ENCODE measurements at places on chromosomes 2 and 18.

DNA sequence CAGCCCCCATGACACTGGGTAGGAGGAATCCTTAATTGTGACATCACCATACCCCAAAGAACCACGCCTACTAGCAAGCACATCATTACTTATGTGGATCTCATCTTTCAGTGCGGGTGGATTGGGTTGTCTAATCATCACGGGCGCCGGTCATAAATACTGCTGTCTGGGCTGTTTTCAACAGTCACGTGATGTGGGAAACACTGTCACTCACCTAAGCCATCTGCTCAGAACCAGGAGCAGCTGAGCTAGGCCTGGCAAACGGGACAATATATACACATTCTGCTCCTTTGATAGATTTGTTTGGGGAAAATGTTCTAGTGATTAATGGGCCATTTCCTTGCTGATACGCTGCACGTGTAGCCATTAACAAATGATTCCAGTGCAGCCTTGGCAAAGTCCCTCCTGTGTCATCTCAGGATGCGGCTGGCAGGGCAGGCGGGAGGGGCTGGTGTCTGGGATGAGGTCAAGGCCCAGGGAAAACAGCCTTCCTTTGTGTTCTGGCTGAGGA is 145.9 kb upstream of the COPS8 start:
- DNase-seq = no peak

DNA sequence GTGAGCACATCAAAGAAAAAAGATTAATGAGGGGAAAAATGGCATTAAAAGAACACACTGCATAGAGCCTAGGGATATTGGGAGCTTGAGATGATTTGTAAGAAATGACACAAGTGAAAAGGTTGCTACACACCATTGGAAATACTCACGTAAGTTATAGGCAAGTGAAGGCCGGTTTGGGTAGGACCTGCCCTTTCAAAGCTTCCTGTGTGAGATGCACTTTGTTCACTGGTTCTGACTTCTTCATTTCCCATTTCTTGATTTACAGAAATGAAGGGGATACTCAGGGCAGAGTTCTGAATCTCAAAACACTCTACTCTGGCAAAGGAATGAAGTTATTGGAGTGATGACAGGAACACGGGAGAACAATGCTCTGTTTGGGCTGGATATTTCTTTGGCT is at the start of gene IL18RAP:
IL18RAP (plus strand) TSS at position 251 of the 400 bp plus-strand sequence; CDS start at position 369, 118 bp downstream.
- DNase-seq = no peak

DNA sequence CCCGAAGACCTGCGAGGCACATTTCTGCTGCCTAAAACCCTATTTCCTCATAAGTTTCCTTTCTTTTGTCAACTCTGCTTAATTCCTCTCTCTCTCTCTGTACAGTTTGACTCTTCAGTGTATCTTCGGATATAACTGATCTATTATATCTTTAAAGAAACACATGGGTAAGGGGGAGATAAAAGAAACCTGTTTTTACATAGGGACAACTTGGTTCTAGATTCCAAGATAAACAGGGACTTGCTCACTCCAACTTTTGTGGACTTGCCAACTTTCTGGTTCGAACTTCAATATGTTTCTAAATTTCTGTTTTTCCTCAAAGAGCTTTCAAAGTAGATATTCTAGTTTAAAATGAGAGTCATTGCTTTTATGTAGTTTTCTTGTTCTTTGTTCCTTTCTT is 182.7 kb upstream of the EPC2 start:
- DNase-seq = no peak

- DNase-seq = no peak
Observed at GRCh38 chr2:189570570-189571031, 10.0 kb downstream of the SLC40A1 start.

- DNase-seq = no peak
Observed at GRCh38 chr2:171391532-171391931, 42.3 kb downstream of the METTL8 start.

DNA sequence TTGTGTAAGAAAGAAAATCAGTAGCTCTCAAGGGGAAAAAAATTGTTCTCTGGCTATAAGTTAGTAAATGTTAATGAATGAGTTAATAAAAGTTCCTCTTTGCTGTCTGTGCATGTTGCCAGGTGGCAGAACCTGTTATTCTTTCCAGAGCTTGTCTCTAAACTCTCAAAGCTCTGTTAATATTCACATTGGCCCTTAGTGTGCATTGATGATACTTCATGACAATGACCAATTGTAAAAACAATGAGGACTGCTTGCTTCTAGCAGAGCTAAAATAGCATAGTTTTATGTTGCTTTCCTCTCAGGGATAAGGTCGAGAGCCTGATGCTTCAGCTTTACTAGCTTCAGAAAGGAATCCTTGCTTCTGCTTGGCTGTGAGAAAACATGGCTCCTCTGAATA is 91.5 kb downstream of the RAD51AP2 start:
- DNase-seq = no peak

DNA sequence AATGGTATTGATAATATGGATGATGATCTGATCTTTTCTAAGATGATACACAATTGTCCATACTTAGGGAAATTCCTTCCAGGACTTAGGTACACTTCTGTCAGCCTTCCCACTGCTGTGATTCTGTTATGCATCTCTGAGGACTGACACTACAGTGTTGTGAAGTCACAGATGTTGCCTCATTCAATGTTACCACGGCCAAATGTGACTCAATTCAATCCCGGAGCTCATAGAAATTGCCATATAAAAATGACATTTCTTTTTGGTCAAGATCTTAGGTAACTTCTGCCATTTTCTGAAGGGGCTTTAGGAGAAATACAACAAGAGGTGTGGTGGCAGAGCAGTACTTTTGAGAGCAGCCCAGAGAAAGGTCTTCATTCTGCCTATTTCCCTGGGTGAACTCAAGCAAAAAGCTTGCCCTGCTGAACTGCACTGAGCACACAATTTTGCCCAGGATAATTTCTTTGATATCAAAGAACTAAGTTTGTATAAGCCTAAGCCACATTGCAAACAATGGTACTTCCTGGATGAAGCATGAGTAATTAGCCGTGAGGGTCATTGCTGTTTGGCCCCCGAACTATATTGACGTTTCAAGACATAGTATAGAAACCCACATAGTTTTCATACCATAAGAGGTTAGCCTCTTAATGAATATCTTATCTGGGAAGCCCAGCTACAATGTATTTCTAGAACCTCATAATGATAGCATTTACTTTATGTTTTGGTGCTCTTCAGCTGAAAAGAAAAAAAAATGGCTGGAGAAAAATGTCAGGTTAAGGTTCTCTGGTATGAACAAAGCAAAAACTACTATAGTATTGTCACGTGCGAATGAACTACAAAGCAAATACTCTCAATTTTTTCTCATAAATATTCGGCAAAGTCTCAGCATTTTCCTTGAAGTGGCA is 437.4 kb downstream of the MEIS1 start:
- DNase-seq = no peak

DNA sequence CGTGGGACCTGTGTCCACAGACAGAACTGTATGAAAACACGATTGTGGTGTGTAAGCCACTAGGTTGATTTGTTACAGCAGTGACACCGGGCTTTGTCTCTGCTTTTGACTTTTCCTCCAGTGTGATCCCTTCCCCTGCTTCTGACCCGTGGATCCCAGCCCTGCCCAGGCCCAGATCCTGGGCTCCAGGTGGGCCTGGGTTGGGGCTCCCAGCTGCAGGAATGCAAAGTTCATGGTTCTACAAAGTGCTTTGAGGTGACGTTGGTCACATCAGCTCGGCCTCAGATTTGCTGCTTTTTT is 26.8 kb downstream of the HPCAL1 start:
- DNase-seq = no peak

DNA sequence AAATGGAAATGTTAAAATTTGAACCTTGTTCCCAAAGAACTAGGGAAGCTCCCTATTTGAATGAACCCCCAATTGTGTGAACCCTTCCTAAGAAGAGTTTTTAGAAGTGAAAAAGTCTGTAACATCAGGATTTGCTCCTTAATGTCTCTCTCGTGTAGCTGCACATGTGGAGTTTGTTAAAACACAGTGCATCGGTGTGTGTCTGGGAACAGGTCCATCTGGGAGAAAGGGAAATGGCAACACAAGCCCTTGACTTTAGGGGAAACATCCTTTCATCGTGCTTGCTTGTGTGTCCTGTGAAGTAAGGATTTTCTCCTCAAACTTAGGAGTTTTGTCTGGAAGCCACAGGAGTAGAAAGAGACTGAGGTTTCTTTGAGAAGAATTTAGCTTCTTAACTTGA is 203.9 kb downstream of the PRKCE start:
- no peak for DNase-seq

DNA sequence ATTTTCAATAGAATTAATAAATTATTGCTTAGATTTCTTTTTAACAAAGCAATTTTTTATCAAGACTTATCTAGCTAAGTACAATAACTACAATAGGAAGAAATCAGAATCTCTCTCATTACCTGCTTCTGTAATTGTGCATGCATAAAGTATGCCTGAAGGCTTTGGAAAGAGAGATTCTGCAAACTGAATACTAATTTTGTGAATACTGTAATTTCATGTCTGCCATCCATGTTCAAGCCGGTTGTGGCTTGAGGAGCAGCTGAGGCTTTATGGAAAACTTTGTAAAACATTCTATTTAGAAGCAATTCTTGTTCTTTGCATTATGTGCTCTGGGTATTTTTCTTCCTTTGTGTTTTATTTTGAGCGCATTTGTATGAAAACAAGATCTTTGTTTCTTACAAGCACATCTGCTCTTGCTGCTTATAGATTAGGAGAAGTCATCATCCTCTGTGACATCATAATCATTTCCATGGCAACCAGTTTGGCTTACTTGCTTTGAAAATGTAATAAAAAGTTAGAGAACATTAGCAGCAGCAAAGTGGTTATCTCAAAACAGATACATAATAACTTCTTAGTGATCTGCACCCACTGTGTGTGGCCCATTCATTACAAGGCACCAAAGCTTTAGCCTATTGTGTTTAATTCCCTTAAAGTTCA is 16.0 kb upstream of the IKZF2 start:
- no peak for DNase-seq

All from GM19239 (cell line).